Activated CD8-positive, alpha-beta memory T cell treated with anti-CD3 and anti-CD28 coated beads, Interleukin-2, amount 10 ng/mL, durations not matched to agents 7 days and 5 days (primary cell): ENCODE measurements at places on chromosomes 5 and 9.

GRCh38 chr5:15864536-15865215 lies 314.9 kb downstream of the MARCHF11 start:
- no peak for DNase-seq

- no peak for DNase-seq
These were observed 65.6 kb downstream of the RALGPS1 start for GRCh38 chr9:126980231-126980630.

DNA sequence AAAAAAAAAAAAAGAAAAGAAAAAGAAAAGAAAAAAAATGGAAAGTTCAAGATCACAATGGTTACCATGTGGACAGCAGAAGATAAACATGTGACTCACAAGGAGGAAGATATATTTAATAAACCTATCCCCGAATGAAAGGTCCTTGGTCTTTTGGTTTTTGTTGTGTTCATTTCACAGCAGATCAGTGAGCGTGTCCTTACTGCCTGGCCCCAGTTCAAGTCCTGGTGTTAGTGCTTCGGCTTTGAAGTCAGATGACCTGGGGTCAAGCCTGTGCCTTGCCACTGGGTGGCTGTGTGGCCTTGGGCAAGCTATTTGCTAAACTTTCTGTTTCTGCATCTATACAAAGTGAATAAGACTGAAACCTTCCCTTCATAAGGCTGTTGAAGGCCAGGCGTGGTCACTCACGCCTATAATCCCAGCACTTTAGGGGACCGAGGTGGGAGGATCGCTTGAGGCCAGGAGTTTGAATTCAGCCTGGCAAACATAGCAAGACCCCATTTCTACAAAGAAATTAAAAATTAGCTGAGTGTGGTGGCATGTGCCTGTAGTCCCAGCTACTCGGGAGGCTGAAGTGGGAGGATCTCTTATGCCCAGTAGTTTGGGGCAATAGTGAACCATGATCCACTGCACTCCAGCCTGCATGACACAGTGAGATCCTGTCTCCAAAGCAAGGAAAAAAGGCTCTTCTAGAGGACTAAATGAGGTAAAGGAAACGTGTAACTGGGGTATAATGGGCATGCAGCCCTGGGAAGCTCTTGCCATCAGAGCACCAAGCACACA lies 94.5 kb upstream of the SPATA31D4 start:
- DNase-seq, result no peak

GRCh38 chr9:130998597-130999244 lies 10.3 kb upstream of the LAMC3 start:
- DNase-seq, result no peak

GRCh38 chr5:127612441-127613141 lies 36.3 kb upstream of the CTXN3 start:
- no peak for DNase-seq
